ENCODE measurements at places on chromosomes 4 and X.

- ATAC-seq = no peak
Observed at GRCh38 chr4:45063696-45064095, 337.3 kb upstream of the GNPDA2 start.

GRCh38 chrX:149473092-149473491, 32.0 kb downstream of the IDS start:
- no peak for ATAC-seq

GRCh38 chrX:54711735-54712134, 86.3 kb downstream of the ITIH6 start:
- ATAC-seq = no peak

- ATAC-seq = no peak
Observed at GRCh38 chrX:11564546-11564945, 101.2 kb downstream of the ARHGAP6 start.

DNA sequence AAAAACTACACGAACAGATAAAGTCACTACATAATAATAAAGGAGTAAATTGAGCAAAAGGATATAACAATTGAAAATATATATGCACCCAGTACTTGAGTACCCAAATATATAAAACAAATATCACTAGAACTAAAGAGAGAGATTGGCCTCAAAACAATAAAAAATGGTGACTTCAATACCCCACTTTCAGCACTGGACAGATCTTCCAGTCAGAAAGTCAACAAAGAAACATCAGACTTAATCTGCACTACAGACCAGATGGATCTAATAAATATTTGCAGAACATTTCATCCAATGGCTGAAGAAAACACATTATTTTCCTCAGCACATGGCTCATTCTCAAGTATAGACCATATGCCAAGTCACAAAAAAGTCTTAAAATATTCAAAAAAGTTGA, 503.6 kb downstream of the NAP1L3 start:
- no peak for ATAC-seq

DNA sequence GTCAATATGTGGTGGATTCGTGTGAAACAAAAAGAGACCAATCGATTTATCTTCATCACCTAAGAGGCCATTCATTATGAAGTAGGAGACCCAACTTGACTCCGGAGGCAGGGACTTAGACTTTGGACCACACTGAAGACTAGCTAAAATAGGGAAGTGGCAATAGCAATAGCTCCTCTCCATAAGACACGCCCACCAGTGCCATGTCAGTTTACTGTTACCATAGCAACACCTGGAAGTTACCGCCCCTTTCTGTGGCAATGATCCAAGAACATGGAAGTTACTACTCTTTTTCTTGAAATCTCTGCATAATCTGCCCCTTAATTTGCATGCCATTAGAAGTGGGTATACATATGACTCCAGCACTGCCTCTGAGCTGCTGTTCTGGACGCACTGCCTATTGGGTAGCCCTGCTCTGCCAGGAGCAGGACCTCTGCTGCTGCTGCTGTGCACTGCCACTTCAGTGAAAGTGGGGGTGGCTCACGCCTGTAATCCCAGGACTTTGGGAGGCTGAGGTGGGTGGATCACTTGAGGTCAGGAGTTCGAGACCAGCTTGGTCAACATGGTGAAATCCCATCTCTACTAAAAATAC, 163.2 kb downstream of the PRKX start:
- no peak for ATAC-seq

DNA sequence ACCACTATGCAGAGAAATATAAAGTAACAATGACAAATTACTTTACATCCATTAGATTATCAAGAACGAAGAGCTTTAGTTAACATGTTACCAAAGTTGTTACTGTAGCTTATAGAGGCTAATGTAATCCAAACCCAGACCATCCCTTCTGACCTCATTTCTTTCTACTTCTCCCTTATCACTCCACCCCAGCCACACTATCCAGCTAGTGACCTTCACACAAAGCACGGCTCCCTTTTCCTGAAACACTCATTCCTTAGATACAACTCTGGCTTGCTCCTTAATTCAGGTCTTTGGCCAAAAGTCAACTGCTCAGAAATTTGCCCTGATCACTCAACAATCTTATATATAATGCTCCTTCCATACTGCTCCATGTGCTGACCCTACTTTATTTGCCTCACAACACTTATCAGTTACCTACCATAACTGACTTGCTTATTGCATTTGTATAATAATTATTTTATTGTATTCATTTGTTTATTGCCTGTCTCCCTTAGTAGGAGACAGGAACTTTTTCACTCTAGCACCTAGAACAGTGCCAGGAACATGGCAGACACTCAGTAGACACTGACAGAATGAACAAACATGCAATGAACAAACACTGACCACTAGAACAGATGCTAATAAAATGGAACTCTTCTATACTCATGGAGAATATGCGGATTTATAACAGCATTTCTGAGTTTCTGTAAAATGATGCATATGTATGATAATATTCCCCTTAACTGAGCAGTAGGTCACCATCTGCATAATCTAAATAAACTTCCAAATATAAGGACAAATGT, 67.6 kb downstream of the EIF4E start:
- no peak for ATAC-seq

GRCh38 chr4:107736924-107737448, 17.0 kb upstream of the PAPSS1 start:
- ATAC-seq = no peak

GRCh38 chrX:153634236-153634635, 12.8 kb upstream of the DUSP9 start:
- ATAC-seq = no peak

DNA sequence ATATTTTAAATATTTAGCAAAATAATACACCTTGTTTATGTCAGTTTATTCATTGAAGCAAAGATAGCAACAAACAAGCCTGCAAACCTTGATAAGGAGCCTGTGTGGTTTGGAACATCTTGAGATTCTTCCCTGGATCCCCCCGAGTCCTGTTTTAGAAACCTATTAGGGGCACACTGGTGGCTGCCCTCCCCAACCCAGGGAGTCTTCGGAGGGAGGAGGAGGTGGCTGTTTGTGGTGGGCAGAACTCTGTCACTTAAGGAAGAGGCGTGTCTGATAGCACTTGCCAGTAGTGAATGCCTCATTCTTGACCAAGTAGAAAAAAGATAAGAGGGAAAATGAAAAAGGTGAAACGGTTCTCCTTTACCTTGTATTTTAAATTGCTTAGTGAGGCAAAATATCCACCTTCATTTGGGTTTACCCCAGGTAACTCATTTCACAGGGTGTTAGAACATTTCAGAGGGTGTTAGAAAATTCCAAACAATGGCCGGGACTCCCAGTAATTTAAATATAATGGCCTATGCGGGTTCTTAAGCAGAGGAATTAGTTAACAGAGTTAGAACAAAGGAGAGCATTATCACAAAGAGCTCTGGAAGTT, 10.4 kb downstream of the KIT start:
- ATAC-seq = no peak

- ATAC-seq = no peak
Observed at GRCh38 chrX:106177106-106177981, 9.2 kb downstream of the PWWP3B start.

- ATAC-seq = no peak
Observed at GRCh38 chr4:69907151-69907550, 23.7 kb upstream of the CSN1S1 start.

- ATAC-seq = no peak
Observed at GRCh38 chr4:166123546-166123945, 250.5 kb downstream of the TLL1 start.

DNA sequence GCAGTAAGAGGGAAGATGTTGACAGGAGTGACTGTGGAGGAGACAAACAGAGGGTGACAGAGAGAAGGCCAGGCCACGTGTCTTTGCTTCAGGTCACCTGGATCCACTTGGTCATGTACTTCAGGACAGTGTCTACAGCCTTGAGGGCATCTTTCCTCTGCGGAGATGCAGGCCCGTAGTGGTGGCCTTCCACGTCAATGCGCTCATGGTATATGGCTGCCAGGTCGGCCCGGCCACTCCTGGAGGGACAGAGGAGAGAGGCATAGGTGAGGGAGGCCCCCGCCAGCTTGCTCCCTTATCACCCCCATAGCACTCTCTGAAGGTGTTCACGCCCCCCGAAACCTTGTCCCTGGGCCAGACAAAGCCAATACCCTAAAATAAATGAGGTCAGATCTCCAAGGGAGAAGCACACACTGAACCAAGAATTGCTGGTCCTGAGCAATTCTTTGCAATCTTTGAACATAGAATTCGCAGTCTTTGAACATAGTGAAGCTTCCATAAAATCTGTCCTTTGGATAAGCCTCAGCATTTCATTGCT, 99.9 kb downstream of the ENPP6 start:
- no peak for ATAC-seq

DNA sequence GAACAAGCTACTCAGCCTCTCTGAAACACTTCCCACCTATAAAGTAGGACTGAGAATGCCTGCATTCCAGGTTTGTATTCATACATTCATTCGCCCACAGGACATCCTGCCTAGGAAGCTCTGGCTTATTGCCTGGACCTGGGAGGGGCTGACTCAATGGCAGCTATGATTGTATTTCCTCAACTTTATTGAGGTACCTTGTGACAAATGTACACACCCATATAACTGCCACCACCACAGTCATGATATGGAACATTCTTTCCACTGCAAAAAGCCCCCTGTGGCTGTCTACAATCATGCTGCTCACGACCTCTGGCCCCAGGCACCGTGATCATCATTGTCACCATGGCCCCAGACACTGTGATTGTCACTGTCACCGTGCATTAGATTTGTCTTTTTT, 68.3 kb downstream of the ABLIM2 start:
- ATAC-seq = peak; percentile 70

DNA sequence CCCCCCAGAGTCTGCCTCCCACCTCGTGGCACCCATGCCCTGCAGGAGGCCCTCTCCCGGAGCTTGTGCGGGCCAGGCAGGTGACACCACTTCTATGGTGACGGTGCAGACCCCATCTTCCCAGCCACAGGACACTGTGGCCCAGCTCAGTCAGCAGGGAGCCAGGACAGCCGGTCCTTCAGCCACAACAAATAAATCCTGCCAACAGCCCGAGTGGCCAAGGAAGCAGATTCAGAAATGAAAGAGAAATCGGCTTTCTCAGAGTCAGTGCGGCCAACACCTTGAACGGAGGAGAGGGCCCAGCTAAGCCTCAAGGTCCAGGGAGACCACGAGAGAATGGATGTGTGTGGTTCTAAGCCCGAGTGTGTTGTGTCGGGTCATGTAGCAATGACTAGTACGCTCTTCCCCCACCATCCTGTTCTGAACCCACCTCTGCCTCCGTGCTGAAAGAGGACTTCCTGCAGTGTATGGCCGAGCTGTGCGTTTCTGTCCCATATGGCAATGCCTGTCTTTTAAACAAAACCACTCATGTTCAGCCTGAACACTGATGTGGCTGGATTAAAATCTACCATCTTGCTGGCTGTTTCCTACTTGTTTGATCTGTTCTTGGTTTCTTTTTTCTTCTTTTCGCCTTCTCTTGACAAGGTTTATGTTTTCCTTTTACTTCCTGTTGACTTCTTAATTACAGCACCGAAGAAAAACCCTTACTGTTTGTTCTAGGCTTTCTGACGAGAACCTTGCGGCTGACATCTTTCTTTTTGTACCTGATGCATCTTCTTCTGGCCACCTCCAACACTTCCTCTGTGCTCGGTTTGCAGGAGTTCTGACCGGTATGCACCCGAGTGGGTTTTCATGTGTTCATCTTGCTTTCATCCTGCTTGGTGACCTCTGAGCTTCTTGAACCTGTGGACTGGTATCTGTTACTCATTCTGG, 53.1 kb downstream of the GAK start:
- ATAC-seq = no peak

GRCh38 chr4:182828360-182829025, 88.7 kb downstream of the DCTD start:
- no peak for ATAC-seq

GRCh38 chr4:118837121-118837507, 1.2 kb upstream of the SEC24D start:
- ATAC-seq = no peak

- no peak for ATAC-seq
Observed at GRCh38 chr4:20084488-20084887, 167.2 kb upstream of the SLIT2 start.

GRCh38 chrX:77450415-77450814, 3.2 kb downstream of the FGF16 start:
- ATAC-seq = no peak

GRCh38 chr4:2551118-2551517, 14.7 kb downstream of the FAM193A start:
- ATAC-seq = no peak

- ATAC-seq = no peak
Observed at GRCh38 chrX:21725916-21726315, 32.0 kb downstream of the SMPX start.

GRCh38 chr4:39354254-39354552, 12.0 kb downstream of the RFC1 start:
- ATAC-seq = peak; percentile 45

- ATAC-seq = no peak
Observed at GRCh38 chr4:152166567-152166966, 369.3 kb downstream of the FBXW7 start.

- peak; percentile 99 for ATAC-seq
Observed at GRCh38 chrX:7132335-7133049, 15.0 kb upstream of the STS start.

- no peak for ATAC-seq
Observed at GRCh38 chrX:71609095-71609750, 9.1 kb downstream of the CXCR3 start.

- ATAC-seq = no peak
Observed at GRCh38 chr4:64857198-64857597, 447.9 kb upstream of the TECRL start.

DNA sequence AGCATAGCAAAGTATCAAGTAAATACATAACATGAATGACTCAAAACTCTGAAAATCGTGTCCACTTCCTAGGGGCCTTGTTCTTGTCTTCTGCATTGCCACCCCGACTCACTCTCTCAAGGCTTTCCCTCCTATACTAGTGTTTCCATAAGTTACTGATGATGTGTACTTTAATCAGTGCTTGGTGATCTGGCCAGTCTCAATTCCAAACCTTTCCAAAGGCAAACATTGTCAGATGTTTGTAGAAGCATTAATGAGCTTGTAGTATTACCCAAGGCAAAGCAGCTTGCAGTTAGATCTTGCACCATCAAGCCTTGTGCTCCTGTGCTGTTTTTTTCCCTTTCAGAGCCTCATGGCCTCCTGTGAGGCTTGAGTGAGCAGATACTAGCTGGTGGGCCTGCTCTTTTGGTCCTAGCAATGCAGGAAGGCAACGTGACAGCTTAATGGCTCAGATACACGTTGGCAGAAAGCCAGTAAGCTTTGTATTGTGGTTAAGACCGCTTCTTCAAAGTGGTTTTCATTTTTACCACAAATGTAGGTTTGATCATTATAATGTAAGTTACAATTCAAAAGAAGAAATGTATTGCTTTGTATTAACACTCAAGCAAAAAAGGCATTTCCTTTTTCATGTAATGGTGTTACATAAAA, 51.8 kb downstream of the RBPJ start:
- ATAC-seq = peak; percentile 23

GRCh38 chr4:2817701-2818350, 24.9 kb downstream of the SH3BP2 start:
- ATAC-seq = peak; percentile 56

DNA sequence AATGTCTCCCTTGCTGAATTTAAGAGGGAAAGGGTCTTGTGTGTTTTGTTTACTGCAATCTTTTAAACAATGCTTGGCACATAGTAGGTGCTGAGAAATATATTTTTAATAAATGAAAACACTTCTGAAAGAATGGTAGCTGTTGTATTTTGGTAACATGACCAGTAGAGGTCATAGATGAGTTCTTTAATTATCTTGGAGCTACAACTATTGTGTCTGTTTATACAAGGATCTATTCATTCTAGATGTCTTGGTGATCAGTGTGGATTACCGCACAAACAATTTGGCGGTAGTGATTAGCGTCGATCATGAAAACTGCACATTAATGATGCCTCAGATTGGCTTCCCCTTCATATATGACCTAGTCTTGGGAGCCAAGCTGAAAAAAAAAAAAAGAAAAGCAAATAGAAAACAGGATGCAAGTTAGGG, 21.4 kb upstream of the SCRG1 start:
- ATAC-seq = peak; percentile 35

Measured in esophagus mucosa (tissue), 1 donor.